ENCODE measurements at places on chromosomes 5 and 9.

- DNase-seq = no peak
Measured at GRCh38 chr5:57338068-57338867, 144.3 kb downstream of the ACTBL2 start.

GRCh38 chr5:93588352-93589151, 5.5 kb downstream of the NR2F1 start:
- no peak for DNase-seq

DNA sequence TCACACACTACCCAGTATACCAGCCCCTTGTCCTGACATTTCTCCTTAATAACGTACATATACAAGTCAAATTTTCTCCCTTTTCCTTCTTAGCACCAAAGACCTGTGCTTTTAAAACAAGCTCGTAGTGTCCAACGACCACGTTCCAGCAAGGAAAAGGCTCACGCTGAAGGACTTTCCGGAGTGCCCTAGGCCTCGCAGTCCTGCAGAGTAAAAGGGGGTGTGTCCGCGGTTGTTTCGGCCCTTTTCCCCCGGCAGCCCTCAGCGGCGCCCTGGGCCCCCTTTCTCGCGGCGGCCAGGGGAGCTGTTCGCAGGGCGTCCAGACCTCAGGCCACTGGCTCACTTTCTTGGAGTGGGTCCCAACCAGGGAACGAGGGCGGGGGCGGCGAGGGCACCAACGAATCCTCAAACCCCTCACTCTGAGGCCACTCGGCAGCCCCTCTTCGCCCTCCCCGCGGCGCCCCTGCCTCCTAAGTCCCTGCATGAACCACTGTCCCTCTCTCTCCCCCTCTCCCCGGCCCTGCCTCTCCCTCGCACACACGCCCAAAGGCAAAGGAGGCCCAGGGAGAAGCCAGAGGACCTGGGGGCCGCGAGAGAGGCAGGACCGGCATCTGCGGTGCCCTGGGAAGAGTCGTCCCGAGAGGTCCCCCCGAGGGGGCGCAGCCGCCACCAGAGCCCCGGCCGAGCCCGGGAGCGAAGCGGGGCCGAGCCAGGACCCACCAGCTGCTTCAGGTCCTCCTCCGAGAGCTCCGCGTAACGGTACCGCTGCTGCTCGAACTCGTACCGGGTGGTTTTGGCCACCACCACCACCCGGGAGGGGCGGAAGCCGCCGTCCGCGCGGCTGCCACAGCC, 720 bp downstream of the NADK2 start:
- peak; percentile 53 for DNase-seq

- DNase-seq = no peak
Measured at GRCh38 chr9:134957165-134957944, 39.6 kb upstream of the FCN1 start.

DNA sequence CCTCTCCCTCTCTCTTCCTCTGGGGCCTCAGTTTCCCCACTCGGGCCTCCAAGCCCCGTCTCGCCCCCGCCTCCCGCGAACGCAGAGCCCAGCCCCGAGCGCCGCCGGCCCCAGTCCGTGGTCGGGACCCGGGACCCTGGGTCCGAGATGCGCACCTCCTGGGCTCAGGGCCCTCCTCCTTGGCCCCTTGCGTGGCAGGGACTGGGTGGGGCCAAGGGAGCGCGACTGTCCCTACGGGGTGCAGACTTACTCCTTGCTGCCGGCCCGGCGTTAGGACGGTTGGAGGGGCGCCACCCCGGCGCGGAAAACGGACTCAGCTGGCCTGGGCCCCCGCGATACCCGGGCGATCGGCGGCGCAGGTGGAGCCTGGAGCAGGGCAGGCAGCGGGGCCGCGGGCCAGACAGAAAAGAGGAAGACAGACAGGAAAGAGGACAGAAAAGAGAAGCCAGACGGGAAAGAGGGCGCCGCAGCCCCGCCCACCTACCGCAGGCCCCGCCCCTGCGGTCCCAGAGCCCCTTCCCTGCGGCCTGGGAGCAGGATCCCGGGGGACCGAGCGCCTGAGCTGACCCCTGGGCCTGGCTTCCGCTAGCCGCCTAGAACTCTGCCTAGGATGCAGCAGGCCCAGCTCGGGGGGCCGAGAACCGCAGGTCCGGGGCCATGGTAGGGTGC, at the start of gene GBGT1:
GBGT1 (minus strand) TSS at position 411 of the 669 bp plus-strand sequence. CDS start 1,502 bp downstream, outside the sequence.
- no peak for DNase-seq

DNA sequence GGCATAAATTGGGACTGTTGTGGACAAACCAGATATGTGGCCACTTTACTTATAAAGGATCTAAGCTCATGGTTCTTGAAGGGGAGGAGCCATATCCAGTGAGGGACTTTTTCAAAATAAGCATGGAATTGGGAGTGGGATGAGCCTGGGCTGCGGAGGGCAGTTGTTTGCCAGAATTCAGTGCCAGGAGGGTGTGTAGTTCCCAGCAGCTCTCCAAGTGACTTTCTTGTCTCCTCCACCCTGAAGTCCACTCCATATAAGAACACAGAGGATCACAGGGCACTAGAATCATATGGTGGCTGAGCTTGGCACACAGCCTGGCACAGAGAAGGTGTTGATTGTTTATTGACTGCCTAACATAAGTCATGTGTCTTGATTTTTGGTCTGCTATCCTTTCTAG, 121.1 kb downstream of the CAVIN4 start:
- no peak for DNase-seq
